Tibial artery (tissue), 4 donors: ENCODE measurements at places on chromosomes 1 and 21.

GRCh38 chr1:119603695-119604094 lies 44.4 kb downstream of the ZNF697 start:
- no peak for DNase-seq

GRCh38 chr1:28602536-28603439 lies 10.7 kb downstream of the RAB42 start:
- DNase-seq, result peak; percentile 63

- DNase-seq, result no peak
Observed at GRCh38 chr1:180988253-180988752, 34.4 kb downstream of the STX6 start.

GRCh38 chr1:183212870-183213269 lies 26.8 kb downstream of the LAMC2 start:
- DNase-seq, result no peak

- DNase-seq, result no peak
Observed at GRCh38 chr1:152190589-152190988, 31.6 kb upstream of the RPTN start.

- DNase-seq, result no peak
Observed at GRCh38 chr1:15577691-15578090, 7.2 kb downstream of the AGMAT start.
